ENCODE measurements at places on chromosomes 3 and 15.

DNA sequence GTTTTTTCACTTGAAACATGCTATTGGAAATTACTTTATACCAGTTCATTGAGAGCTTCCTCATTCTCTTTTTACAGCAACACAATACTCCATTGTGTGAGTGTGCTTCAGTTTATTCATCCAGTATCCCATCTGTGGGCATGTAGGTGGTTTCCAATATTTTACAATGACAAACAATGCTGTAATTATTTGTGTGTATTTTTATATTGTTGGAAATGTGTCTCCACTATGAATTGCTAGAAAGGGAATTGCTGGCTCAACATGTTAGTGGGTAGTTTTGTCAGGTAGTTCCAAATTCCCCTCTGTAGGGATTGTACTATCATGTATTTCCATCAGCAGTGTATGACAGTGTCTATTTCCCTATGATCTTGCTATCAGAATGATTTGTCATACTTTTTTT is 65.8 kb upstream of the MAGI1 start:
- no peak for DNase-seq

DNA sequence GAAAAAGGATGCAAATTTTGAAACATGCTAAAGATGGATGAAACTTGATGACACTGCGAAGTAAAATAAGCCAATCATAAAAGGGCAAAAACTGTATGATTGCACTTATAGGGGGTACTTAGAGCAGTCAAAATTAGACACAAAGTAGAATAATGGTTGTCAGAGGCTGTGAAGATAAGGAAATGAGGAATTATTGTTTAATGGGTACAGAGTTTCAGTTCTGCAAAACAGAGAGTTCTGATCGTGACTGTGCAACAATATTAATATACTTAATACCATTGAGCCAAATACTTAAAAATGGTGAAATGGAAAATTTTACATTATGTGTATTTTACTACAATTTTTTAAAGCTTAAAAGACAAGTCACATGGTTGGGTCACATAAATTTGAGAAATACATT is 35.1 kb downstream of the UBE3A start:
- DNase-seq, result no peak

- DNase-seq, result no peak
These were observed 277.5 kb upstream of the AGTR1 start for GRCh38 chr3:148420242-148420641.

DNA sequence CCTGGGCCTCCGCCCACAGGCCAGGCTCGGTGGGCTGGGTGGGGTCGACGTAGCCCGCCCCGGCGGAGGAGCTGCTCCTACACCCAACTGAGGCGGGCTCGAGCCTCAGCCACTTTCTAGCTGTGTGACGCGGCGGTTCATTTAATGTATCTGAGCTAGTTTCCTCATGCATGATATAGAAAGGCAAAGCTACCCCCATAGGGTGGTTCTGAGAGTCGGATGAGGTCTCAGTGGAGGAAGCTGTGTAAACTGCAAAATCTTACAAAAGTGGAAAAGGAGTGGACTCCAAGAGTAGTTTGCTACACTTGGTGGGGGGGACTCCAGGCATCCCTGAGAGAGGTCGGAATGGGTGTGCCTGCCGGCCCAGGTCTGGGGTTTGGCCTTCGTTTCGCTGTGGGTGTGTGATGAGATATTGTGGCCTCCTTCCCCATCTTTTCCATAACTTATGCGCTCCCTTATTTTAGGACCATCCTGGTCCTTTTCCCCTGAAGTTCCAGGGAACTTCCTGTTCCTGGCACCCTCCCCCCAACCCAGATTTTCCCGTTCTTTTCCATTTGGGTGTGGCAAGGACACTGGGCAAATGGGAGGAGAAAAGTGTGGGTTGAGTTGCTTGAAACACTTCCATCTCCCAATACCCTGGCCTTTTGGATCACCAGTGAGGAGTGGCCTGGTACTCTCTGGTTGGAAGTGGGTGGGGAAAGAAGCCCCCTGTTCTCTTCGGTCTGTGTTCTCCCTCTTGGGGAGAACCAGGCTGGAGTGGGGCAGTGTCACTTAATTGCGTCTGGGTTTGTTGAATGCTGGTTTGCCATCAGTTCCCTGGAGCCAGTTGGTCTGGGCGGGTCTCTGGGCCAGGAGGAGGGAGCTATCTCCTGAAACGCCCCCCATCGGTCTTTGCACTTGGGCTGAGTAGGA is 1.1 kb downstream of the PDIA5 start:
- peak; percentile 64 for DNase-seq

- no peak for DNase-seq
These were observed 148.8 kb upstream of the ROPN1 start for GRCh38 chr3:124140746-124141145.
